Small intestine (tissue), 16 donors: ENCODE measurements at places on chromosomes 12 and 14.

DNA sequence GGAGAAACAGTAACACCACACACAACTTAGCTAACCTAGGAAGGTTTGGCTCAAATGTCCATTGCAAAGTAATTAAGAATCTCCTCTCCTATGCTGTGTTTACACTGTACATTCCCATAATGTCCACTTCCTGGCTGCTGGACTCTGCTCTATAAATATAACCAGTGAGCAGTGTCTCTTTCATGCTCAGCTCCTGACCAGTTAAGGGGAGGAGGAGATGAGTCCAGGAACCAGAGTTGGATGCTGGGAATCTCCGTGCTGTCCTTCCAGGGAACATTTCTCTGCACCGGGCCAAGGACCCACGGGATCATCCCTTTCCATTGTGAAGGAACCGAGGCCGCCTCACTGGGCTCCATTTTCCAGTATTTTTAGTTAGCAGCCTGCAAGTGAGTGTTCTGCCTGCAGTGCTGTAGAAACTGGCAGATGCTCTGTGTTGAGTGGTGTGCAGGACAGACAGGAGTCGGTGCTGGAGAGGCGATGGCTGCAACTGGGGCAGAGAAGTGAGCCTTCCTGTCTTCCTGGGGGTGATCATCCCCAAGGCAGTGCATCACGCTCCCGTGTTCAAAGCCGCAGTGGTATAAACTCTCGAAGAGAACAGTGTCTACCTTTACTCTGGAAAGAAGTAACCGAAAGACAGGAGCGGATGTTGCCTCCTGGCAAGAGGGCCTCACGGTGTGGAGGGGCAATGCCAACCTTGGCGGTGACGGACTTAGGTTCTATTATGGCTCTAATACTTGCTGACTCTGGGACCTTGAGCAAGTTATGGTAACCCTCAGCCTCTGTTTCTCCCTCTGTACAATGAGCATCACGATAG, 195.5 kb downstream of the CACNA1C start:
- no peak for DNase-seq

- DNase-seq, result no peak
Measured at GRCh38 chr14:86217523-86217922, 687.6 kb downstream of the FLRT2 start.

DNA sequence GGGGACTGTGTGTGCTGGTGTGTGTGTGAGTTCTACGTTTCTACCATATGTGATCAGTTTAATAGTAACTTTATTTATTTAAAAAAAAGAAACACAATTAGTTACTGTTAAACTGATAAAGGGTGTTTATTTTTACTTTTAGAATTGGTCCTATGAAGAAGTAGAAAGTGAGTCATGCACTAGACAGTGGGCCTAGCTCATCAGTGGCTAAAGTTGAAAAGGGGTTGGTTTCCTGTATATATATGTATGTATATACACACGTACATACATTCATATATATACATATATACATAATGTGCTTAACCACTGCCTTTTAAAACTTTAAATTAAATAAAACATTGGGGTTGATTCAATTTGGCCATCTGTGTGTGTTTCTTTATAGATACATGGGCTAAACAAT, 68.8 kb upstream of the TMEM263 start:
- DNase-seq, result no peak

GRCh38 chr14:30283822-30284446, 275.0 kb upstream of the G2E3 start:
- peak; percentile 23 for DNase-seq

DNA sequence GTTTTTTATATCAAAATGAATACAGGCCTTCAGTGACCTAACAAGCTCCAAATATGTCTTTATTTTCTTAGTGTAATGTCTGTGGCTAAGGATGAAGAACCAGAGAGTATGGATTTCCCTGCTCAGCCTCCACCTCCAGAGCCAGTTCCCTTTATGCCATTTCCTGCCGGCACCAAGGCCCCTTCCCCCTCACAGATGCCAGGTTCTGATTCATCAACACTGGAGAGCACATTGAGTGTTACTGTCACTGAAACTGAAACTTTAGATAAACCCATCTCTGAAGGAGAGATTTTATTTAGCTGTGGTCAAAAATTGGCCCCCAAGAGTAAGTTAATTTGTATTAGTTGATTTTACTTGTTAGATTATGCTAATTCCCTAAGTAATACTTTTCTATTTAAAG, 61.0 kb downstream of the KIAA0586 start:
- DNase-seq, result no peak

DNA sequence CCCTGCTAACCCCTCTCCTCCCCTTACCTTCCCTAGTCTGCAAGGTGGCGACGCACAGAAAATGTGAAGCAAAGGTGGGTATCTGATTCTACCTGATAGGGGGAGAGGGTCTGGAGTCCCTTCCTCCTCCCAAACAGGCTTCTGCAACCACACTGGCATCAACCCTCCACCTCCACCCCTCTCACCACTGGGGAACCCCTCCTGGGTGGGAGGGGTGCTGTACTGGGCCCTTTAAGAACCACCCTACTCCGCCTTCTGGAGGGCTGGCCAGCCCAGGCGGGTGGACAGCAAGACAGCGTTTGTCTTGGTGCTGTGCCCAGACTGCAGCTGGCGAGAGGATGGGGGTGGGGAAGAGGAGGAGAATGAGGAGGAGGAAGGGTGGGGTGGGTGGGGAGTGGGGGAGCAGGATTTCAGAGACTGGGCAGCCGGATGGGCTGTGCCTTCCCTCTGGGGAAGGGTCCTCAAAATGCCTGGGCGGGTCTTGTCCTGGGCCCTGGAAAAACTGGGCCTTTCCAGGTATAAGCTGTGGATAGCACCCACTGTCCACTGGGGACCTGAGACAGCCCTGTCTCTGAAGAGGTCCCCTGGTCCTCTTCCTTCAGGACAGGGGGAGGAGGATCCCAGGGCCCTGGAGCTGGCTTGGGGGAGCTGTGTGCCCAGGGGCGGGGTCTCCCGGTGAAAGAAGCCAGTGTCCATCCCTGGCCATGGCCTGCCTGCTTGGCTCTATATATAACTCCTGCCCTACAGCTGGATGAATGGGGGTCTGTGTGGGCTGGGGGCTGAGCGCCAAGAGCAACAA, 2.8 kb downstream of the TNS2 start:
- peak; percentile 56 for DNase-seq

DNA sequence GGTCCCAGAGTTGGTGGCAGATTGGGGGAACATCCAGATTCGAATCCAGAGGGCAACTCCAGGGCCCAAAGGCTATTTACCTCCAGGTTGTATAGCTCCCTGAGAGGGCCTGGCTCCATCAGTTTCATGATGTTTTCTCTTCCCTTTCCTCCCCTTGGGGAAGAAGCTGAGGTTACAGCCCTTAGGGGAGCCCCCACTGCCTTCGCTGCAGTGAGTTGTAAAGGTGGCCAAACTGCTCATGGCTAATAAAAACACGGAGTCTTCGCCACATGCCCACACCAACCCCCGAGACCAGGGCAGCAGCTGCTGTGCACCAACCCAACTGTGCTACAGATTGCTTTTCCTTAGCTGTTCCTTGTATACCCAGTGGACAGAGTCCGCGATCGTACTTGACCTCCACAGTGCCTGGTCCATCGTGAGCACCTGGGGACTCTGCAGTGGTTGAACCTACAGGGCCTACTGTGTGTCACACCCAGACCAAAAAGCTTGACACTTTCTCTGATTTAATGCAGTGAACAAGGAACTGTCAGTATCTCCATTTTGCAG, 20.9 kb downstream of the GALNT16 start:
- no peak for DNase-seq

GRCh38 chr14:93059260-93059659, 56.5 kb downstream of the ITPK1 start:
- no peak for DNase-seq

DNA sequence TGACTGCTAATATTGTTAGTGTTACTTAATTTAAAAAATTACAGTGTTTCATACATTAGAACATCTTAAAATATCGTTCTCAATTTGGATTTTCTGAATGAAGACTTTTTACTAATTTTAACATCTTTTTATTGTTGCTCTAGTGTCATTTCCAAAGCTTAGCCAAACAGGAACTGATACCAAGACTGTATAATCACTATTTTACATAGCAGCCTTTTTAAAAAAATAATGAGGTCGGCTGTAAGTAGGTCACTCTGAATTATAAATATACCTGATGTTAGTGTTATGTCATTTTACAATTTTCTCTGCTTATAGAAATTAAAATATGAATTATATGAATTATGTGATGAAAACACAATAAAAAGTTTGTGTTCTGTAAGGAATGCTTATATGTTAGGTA, 321.5 kb downstream of the TMEM117 start:
- no peak for DNase-seq

DNA sequence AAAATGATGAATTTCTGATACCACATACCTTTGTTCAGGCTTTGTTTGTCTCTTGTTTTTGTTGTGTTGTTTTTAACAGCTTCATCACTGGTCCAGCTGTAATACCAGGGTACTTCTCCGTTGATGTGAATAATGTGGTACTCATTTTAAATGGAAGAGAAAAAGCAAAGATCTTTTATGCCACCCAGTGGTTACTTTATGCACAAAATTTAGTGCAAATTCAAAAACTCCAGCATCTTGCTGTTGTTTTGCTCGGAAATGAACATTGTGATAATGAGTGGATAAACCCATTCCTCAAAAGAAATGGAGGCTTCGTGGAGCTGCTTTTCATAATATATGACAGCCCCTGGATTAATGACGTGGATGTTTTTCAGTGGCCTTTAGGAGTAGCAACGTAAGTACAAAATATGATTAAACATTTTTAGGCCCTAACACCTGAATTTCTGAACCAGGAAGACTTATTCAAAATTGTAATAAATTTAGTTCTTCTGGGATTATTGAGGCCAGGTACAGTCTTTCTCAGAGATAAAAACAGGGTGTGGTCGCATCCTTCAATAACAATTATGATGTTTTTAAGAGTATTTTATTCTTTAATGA, 22.4 kb downstream of the RXYLT1 start:
- peak; percentile 7 for DNase-seq

- peak; percentile 60 for DNase-seq
Measured at GRCh38 chr12:100391856-100392255, 35.0 kb downstream of the SLC17A8 start.

GRCh38 chr14:35829449-35829848, 3.3 kb downstream of the BRMS1L start:
- DNase-seq, result no peak

GRCh38 chr14:67263499-67264149, 22.4 kb downstream of the PALS1 start:
- no peak for DNase-seq

DNA sequence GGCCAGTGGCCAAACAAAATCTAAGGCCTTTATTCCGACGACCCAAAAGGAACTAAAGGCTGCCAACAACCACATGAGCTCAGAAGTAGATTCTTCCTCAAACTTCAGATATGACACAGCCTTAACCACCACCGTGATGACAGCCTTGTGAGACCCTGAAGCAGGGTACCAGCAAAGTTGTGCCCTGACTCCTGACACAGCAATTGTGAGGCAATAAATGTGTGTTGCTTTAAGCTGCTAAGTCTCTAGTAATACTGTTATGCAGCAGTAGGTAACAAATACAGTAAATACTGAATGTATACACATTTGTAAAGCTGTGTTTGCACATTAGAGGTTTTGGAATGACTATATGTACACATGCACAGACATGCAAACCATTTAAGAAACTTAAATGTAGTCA, 10.7 kb upstream of the SLC6A13 start:
- no peak for DNase-seq

DNA sequence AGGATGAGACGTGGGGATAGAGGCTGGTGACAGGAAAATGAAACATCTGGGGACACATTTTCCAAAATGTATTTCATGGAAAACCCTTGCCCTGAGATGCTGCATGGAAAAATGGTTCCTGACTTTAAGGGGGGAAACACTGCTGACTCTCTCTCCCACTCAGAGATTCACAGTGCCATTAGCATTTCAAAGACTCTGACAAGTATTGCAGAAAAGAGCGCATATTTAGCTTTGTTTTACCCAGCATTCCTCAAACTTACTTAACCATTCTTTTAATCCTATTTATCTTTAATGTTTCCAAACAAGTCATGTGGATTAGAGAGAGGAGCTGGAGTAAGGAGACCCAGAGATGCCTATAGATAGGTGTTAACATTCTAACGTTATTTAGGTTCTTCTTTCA, 141.8 kb upstream of the DYRK2 start:
- no peak for DNase-seq

DNA sequence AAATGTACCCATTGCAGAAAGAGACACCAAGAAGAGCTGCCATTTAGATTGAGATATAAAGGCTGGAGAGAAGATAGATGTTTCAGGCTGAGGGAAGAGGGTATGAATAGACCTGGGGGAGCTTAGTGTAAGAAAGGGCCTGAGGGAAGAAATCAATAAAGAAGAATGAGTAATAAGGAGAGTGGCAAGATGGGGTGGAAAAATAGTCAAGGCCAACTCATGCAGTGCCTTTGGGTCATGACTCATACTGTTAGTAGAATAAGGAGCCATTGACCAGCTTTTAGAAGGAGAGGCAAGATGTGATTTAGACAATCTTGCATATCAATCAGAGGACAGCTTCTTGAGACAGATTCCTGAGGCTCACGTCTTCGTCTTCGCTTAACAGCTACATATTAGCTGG, 287.5 kb downstream of the DUSP6 start:
- DNase-seq, result no peak

DNA sequence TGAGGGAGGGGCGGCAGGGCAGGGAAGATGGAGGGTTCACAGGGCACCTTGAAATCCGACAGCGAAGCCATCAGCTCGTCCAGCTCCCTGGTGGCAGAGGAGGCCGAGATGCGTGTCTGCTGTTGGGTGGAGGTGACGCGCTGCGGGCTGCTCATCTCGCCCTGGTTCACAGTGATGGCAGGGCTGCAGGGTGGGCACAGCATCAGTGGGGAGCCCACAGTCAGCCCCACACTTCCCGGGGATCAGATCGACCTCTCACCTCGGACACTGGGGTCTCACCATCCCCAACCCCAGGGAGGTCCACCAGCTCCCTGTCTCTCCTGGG, 20.6 kb upstream of the RPLP0 start:
- no peak for DNase-seq

- DNase-seq, result no peak
Measured at GRCh38 chr14:68926236-68926635, 52.9 kb downstream of the ACTN1 start.

DNA sequence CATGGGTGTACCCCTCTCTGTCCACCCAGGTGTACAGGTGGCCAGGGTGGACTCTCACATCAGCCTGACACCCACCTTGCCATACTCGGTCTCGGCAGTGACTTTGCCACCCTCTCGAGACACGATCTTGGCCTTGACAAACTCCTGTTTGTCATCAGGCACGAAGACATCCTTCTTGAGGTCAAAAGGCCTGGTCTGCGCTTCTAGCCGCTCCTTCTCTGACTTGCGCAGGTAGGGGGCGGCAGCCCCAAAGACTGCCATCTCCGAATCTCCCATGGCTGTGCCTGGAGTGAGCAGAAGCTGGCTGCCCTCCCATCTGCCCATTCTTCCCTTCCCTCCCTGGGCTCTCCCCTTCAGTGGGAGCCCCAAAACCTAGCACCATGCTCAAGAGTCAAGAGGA, 2.0 kb downstream of the MYH7 start:
- DNase-seq, result no peak

- no peak for DNase-seq
Measured at GRCh38 chr14:88247228-88247627, 75.8 kb downstream of the KCNK10 start.

DNA sequence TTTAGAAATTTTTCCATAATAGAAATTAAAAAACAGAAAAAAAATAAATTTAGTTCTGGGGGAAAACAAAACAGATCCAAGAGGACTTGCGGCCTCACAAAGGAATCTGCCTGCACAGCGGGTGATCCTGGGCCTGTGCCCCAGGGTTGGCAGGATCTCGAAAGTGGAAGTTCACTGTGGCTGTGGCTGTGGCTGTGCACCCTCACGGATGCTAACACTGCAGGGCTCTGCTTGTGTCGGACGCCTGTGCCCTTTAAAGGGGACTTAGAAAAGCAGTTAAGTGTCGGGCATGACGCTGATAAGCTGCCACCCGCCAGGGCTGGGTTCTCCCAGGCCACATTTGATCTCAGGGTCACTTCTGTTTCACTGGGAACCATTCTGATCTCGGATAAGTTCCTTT, 209.1 kb downstream of the TTC7B start:
- no peak for DNase-seq
